ENCODE measurements at places on chromosomes 2 and 18. TPM values are rescaled to one million over a fixed set of nuclear protein-coding genes. Genes with fewer than 3 reads are reported as not detected.

Gene ZRANB3
- 8.8 TPM for total RNA-seq

Gene MZT2B
- total RNA-seq = 361 TPM

Gene KYNU
- 0.40 TPM for total RNA-seq

Gene ABCG5
- not detected for total RNA-seq

Gene TLX2
- total RNA-seq = 0.18 TPM

Gene RTP5
- not detected for total RNA-seq

Gene SYT4
- not detected for total RNA-seq

Gene ACKR3
- total RNA-seq = not detected

Gene CRYGC
- not detected for total RNA-seq

Gene FBXO41
- total RNA-seq = 0.85 TPM

DNA sequence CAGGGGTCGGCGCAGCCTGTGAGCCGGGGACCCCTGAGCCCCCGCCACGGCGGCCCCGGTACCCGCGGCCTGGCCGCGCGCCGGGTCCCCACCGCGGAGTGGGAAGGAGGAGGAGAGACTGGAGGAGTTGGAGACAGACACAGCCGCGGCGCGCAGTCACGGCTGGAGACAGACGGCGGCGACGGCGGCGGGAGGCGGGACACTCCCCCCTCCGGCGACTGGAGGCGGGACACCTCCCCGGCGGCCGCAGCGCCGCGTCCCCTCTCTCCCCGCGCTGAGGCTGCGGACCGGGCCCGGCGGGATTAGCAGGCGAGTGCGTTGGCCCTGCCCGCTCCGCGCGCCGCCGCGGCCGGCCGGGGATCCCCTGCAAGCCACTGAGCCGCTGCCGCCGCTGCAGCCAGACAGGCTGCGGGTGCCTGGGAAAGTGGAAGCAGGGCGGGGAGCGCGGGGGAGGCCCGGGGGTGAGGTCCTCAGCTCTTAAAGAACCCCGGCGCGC, 1.0 kb upstream of the LDLRAD4 start:
- no peak for DNase-seq

GRCh38 chr18:11828786-11829432, 22.3 kb upstream of the CHMP1B start:
- no peak for DNase-seq

DNA sequence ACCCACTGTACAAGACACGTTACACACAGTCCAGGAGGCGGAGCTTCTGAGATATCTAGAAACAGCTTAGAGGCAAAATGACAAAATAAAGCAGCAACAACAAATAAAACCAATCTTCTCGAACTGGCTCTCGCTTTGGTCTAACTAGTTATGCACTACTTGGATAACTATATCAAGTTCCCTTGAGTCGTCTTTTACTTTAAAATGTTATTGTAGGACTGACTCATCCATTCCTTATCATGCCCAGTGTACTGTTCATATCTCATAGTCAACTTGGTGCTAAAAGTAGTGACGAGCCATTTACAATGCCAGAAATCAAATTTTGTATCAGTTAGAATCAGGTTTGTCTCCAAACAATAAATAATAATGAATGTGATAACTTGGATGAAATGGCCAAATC, 102.5 kb upstream of the SLC35G4 start:
- DNase-seq = no peak

DNA sequence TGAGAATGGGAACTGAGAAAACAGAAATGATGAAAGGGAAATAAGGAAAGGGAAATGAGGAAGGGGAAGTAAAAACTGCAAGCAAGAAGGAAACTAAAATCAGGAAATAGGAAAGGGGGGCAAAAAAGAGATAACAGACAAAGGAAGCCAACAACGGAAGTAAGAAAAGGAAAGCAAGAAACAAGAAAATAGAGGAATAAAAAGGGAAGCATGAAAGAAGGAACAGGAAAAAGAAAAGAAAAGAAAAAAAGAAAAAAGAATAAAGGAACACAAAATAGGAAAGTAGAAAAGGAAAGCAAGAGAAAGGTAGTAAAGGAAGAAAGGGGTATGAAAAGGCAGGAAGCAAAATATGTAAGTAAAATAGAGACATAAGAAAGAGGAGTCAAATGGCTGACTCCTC, 241.2 kb upstream of the NCKAP5 start:
- DNase-seq = no peak

DNA sequence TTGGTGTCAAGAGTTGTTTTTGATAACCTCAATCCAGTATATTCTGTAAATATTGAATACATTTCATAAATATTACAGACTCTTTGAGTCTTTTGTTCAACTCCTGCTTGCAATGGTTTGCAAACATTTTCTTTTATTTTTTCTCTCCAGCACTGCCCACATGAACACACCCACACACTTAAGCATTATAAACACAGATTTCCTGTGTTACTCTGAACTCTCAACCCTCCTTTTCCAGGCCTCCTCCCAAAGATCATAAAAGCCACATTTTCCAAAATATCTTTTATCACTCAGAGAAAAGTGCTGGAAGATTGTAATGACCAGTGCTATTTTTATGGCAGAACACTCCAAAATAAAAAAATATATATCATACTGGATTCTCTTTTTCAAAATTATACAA, 20.5 kb downstream of the ARHGAP25 start:
- DNase-seq = no peak

DNA sequence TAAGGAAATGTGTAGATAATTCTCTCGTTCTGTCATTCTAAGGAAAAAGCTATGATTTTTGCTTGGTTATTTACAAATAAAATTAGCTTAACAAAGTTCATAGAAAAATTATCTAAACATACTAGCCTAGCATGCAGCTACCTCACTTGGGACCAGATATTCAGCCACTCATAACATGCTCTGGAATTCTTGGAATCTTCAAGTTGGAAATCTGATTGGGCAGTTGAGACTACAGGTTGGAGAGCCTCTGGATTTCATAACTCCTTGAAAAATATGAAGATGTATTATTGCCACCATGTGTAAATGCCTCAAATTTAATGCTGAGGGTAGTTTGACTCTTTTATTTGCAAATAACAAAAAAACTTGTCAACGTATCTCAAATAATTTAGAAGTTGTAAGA, 132.2 kb upstream of the GULP1 start:
- DNase-seq = no peak

GRCh38 chr2:17184512-17184911, 333.7 kb downstream of the RAD51AP2 start:
- DNase-seq = no peak

DNA sequence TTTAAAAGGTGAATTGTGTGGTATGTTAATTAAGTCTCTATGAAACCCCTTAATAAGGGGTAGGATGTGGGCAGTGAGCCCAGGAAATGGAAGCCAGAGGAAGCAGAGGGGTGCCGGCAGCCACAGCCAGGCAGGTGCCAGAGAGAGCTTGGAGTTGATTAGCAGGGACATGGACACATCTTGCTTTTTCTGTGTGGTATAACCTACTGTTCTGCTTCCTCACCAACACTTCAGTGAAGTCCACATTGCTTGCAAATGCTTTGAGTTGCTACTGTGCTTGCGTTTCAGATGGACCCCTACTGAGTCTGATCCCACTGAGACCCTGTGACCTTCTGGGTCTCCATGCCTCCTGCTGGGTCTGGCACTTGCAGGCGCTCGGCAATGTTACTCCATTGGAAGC, 30.3 kb upstream of the ARHGEF4 start:
- DNase-seq = no peak

DNA sequence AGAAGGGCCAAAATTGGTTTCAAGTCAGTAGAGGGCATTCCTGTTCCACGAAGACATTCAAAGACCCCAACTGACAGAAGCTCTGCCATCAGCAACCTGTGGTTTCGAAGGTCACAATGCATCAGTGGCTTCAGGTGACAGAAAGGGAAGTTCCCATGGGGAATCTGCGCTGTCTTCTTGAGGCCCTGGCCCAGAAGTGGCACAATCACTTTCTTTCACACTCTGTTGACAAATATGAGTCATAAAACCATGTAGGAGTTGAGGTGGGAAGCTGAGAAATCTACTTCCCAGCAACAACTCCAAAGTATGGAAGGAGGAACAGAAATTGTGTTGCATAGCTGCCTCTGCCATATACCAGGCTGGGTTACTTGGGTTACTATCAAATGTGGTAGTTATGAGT, 621.1 kb upstream of the FANCL start:
- no peak for DNase-seq

DNA sequence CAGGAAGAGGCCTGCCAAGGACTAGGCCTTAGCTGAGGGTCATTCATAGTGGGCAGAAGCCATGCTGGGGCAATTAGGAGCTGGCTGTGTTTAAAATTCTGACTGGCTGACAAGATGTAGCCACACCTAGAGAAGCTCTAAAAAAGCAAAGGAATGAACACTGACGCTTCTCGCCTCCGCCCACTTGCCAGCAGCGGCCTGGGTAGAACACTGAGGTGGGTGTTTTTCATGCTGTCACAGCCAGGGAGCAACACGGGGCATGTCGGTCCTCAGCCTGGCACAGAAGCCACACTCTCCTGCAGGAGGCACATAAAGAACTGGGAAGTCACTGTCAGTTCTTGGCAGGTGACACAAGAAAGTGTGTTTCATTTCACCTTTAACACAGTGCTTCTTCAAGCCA, 10.4 kb downstream of the CHST10 start:
- no peak for DNase-seq

DNA sequence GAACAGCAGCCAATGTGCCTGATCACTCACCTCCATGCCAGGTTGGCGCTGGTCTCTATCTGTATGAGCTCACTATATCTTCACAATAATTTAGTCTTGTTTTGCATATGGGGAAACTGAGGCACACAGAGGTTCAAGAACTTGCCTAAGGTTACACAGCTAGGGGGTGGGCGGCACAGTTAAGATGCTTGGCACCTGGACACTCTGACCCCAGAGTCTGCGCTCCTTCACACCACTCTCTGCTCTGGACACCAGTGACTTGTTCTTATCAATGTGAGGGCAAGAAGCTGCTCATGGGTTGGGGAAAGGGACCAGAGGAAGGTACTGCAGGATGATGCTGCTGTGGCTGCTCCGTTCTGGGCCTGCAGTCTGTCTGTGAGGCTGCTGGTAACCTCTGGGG, 27.1 kb downstream of the FBLN7 start:
- DNase-seq = no peak

GRCh38 chr2:61443342-61444041, 27.4 kb downstream of the USP34 start:
- no peak for DNase-seq

- no peak for DNase-seq
Measured at GRCh38 chr2:224479826-224480225, 77.9 kb upstream of the FAM124B start.

DNA sequence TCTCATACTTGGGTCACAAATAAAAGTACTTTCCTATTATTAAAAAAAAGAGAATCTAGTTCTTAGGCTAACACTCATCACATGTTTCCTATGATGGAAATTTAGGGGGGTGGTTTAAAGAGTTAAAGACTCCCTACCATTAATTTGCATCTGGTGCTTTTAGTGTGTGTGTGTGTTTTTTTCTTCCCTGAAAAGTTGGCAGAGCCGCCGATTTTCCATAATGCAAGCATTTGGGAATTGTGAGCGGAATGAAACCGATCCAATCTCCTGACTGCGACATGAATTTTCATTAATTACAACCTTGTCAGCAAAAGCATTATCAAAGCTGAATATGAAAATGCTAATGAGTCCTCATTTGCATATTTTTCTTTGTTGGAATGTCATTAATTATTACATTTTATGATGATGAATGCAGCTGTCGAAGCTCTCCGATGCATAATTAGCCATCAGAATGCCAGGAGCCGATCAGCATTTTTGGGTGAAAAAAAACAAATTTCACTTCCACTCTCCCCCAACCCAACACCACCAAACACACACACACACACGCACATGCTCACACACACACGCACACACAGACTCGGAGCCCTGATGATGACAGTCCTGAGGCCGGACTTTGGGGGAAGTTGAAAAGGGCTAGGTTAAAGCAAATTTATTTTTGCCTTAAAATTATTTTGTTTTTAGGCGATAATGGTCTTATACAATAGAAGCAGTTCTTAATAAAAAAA, 165.4 kb downstream of the TCF4 start:
- DNase-seq = peak; percentile 54

DNA sequence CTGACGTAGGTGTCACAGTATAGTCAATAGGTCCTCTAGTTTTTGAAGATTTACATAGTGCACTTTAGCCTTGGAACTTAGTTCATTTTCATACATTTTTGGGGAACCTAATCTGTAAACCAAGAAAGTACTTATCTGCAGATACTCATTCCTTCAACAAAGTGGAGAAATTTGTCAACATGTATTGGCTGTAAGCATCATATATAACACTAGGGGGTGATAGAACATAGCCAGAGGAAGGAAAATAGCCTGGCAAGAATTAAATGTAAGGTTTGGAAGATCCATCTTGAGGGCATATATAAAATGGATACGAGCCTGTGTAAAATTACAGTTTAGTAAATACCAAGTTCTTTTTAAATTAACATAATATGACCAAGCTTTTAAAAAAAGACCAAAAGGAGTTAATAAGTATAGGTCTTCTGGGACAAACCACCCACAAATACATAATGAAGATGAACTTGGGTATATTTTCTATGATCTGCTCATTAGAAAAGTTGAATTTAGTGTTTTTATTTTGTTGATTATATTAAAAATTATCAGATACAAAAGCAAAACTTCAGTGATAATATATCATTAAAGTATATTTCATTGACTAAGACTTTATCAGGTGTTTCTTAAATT, 18.2 kb downstream of the RPL37A start:
- peak; percentile 53 for DNase-seq

GRCh38 chr2:129780316-129781270, 198.9 kb upstream of the RAB6C start:
- no peak for DNase-seq

GRCh38 chr2:37324786-37325624, at the start of gene PRKD3:
PRKD3 (minus strand) TSS chr2:37324833; CDS start chr2:37316524, 8,309 bp downstream.
- DNase-seq = no peak

DNA sequence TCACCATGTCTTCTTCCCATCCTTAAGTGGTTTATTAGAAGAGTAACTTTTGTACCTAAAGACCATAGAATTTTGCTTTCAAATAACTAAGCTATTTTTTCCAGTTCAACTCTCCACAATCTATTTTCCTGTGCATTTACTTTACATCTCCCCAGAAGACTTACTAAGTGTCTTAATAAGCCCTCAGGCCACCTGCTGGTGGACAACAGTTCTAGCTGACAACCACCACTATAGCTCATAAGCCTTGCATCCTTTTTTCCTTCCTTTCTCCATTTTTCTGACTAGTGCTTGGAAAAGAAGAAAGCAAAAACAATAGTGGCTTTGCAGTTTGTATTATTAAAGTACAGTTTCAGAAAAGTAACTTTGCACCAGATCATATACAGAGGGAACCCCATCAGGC, 149.5 kb upstream of the TMEM200C start:
- no peak for DNase-seq

- DNase-seq = no peak
Measured at GRCh38 chr2:53087874-53088461, 679.6 kb upstream of the CHAC2 start.

GRCh38 chr18:48412339-48412929, 3.3 kb upstream of the ZBTB7C start:
- no peak for DNase-seq
